Osteocyte (in vitro differentiated cells): ENCODE measurements at places on chromosomes 4 and X. TPM values are rescaled to one million over a fixed set of nuclear protein-coding genes. Genes with fewer than 3 reads are reported as not detected.

TKTL2 gene
- not detected in 2 replicates for total RNA-seq

BGN gene
- 1,581 and 1,633 TPM in 2 replicates for total RNA-seq

GRCh38 chr4:40196724-40197281 lies at the start of gene RHOH:
TSS of gene RHOH (plus strand) at chr4:40197031. CDS start at chr4:40243387, 46,356 bp downstream.
- DNase-seq, result no peak

GRCh38 chrX:99703473-99703872 lies 706.6 kb downstream of the PCDH19 start:
- DNase-seq, result no peak

- DNase-seq, result no peak
Measured at GRCh38 chr4:46852800-46853199, 56.2 kb downstream of the COX7B2 start.

GRCh38 chrX:129748305-129748704 lies 9.5 kb downstream of the XPNPEP2 start:
- no peak for DNase-seq

ATP11C gene
- total RNA-seq, result 24.1 and 26.2 TPM in 2 replicates

FGD1 gene
- total RNA-seq, result 29.0 and 29.5 TPM in 2 replicates

DNA sequence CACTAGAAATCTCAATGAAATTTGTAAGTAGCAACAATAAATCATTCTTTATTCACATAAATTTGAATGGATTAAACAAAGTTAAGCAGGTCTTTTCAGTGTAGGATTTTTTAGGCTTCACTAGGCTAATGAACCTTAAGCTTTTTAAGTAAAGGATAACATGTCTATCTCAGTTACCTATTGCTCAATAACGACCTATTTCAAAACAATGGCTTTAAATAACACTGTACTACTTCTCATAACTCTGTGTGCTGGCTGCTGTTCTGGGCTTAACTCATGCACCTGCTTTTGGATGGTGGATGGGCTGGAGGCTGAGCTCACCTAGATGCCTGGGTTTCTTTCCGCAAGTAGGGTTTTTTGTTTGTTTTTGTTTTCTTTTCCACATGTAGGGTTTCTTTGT lies 495.0 kb upstream of the SLIT2 start:
- no peak for DNase-seq

NPY2R gene
- total RNA-seq, result not detected in 2 replicates

GRCh38 chr4:70008771-70009170 lies 13.0 kb downstream of the STATH start:
- no peak for DNase-seq

NALF2 gene
- total RNA-seq, result not detected in 2 replicates

DNA sequence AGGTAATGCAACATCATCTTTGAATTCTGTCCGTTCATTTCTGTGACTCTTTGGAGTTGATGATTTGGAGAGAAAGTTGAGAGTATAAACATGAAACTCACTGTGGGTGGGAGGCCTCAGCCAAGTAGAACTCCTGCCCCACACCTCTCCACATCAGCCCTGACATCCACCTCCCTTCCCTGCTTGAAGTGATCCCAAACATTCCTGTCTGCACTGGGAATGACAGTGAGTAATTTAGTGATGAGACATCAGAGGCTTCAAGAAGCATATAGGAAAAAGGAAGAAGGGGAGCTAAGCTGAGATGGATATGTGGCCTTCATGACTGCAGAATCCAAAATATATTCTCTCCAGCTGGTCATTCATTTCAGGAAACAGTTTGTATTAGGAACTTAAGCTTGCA lies 151.8 kb downstream of the SPATA18 start:
- DNase-seq, result no peak

KLKB1 gene
- total RNA-seq, result 0.43 TPM in 1 of 2 replicates, not detected in the other

- DNase-seq, result no peak
Measured at GRCh38 chr4:31458813-31459212, 738.6 kb downstream of the PCDH7 start.

DNA sequence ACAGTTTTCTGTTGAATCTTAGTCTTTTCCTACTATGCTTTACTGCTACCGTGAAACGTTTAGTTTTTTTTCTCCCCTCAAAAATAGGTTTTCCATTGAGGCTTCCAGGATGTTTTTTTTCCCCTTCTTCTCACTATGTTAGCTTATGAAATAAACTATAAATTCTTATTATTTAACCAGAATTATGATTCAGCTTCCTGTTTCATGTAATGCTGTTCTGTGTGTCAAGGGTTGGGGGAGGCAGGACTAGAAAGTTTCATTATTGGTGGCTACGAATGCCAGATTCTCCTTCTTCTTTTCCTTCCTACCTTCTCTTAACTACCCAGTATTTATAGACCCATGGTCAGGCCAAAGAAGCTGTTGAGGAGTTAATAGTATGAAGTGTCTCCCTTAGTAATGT lies 11.8 kb downstream of the CLCN5 start:
- DNase-seq, result no peak

XK gene
- not detected in 2 replicates for total RNA-seq

TLR6 gene
- 2.5 TPM in 2 replicates for total RNA-seq

- no peak for DNase-seq
Measured at GRCh38 chr4:184457535-184458249, 16.7 kb downstream of the IRF2 start.

- peak; percentile 64 for DNase-seq
Measured at GRCh38 chr4:108758498-108758897, 4.4 kb downstream of the ETNPPL start.

DNA sequence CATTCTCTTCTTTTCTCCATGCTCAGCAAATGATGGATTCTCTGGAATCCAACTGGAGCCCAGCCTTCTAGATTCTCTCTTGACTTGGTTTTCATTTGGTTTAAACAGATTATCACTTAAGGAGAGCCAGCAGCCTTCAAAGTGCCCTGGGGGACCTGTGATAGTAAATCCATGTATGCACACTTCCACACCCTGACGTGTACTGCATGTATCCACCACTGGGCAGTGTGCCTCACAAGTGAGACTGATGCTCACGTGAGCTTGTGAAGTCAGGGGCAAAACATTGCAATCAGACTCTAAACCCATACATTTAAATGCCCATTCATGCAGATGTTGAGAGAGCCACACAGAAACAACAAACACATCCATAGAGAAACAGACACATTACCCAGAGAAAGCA lies 28.0 kb upstream of the SETD7 start:
- no peak for DNase-seq

- DNase-seq, result no peak
Measured at GRCh38 chrX:9163214-9163709, 129.3 kb upstream of the FAM9B start.

GRCh38 chr4:173044340-173044739 lies 124.3 kb upstream of the GALNT7 start:
- DNase-seq, result no peak

DGKK gene
- total RNA-seq, result not detected in 2 replicates

IRS4 gene
- total RNA-seq, result 0.08 and 0.10 TPM in 2 replicates

VCX2 gene
- not detected in 2 replicates for total RNA-seq

GRCh38 chr4:38190717-38191178 lies 230.6 kb downstream of the PTTG2 start:
- no peak for DNase-seq

ITM2A gene
- total RNA-seq, result not detected in 2 replicates

GRCh38 chr4:17717301-17717700 lies 64.1 kb downstream of the FAM184B start:
- DNase-seq, result peak; percentile 17

SOD3 gene
- total RNA-seq, result 3.4 and 4.5 TPM in 2 replicates

PNMA5 gene
- not detected in 2 replicates for total RNA-seq

DNA sequence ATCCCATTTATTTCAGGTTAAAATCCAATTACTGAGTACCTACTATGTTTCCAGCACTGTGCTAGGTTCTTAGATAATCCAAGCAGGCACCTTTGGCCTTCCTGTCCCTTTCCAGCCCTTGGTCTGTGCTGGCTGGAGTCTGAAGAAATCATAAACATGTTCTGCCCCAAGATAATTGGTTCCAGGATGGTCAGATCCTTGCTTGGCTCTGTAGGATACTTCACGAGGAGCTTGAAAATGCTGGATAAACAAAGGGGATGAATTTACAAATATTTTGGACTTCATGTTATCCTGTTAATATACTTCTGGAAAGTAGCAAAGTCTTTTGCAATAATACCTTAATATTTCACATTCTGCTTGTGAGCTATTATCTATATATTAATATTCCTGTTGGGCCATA lies 35.0 kb upstream of the FHL1 start:
- DNase-seq, result no peak

GLUD2 gene
- 0.31 and 0.40 TPM in 2 replicates for total RNA-seq

RAB9B gene
- 2.0 and 2.4 TPM in 2 replicates for total RNA-seq

SMPX gene
- not detected in 2 replicates for total RNA-seq

DNA sequence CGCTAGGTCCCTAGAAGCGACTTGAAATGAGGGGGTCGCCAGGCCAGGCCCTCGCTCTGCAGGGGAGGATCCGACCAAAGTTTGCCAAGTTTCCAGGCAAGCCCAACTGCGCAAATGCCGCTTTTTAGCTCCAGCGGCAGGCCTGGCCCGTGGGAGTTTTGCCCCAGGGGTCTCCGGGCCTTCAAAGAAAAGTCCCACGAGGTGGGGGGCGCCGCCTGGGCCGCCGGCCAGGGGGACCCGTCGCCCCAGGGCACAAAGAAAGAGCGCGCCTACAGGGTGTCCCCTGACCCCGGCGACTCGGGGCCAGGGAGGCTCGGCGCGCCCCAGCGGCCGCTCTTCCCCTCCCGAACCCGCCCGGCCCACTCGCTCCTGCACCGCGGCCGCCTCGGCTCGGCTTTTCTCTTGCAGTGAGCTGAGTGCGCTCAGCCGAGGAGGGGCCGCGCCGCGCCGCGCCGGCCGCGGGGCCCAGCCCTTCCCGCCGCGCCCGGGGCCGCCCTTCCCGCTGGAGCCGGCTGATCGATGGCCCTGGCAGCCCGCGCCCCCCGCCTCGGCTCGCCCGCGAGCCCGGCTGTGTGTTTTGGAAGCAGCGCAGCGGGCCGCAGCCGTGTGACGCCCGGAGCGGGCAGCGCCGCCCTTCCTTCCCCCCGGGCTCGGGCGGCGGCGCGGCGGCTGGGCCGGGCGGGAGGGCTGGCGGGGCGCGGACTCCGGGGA lies 754 bp upstream of the KLF3 start:
- DNase-seq, result peak; percentile 86

GRCh38 chrX:15116900-15117299 lies 153.0 kb downstream of the ASB9 start:
- no peak for DNase-seq

GRCh38 chrX:153648358-153649177 lies 1.6 kb downstream of the DUSP9 start:
- no peak for DNase-seq

DNA sequence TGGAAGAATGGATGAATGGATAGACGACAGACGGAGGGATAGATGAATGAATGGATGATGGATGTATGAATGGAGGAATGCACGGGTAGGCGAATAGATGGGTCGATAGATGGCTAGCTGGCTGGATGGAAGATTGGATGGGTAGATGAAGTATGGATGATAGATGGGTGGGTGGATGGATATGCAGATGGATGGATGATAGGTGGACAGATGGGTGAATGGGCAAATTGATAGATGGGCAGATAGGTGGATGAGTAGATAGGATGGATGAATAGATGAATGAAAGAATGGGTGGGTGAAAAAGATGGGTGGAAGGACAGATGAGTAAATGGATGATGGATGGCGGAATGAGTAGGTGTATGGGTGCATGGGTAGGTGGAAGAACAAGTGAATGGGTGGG lies 57.3 kb downstream of the EVC2 start:
- no peak for DNase-seq

IL1RAPL2 gene
- not detected in 2 replicates for total RNA-seq

CISD2 gene
- 27.2 and 30.4 TPM in 2 replicates for total RNA-seq

PCDH19 gene
- 1.7 and 2.7 TPM in 2 replicates for total RNA-seq
